ENCODE measurements at places on chromosomes 2 and 18.

DNA sequence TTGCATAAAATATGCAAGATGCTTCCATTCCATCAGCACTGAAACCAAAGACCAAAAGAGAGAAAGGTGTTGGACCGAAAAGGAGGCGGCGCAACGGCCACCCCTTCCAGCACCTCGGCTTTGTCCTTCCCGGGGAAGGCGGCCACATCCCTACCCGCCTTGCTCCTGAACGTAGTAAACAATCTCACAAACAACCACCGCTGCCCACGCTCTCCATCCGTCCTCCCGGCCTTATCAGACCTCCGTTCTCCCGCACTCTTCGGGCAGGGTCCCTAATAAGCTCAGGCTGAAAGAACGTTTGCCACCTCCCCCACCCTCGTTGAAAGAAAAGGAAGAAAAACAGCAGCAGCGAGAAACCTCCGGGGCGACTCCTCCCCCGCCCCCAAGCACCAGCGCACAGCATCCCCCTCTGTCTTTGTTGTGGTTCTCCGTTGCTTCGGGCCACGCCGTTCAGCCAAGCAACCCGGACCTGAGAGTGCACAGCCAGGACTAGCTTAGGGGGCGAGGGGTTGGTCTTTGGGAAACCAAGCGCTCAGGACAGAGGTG, 4.4 kb downstream of the EVX2 start:
- no peak for DNase-seq

DNA sequence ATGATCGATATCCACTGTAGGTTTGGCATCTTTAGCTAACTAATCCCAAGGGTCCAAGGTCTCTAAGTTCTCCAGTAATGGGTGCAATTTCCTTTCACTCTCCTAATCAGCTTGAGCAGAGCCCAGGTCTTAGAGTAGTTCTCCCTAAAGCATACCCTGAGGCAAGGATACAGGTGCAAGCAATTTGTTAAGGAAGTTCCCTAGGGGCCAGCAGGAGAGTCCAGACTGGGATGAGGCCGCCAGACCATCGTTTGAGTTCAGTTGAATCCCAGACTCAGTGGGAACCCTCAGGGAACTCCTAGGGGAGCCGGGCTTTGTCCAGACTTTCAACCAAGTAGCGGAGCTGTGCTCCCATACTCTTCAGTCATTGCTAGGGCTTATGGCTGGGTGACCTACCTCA, 835.4 kb upstream of the CDH2 start:
- no peak for DNase-seq

DNA sequence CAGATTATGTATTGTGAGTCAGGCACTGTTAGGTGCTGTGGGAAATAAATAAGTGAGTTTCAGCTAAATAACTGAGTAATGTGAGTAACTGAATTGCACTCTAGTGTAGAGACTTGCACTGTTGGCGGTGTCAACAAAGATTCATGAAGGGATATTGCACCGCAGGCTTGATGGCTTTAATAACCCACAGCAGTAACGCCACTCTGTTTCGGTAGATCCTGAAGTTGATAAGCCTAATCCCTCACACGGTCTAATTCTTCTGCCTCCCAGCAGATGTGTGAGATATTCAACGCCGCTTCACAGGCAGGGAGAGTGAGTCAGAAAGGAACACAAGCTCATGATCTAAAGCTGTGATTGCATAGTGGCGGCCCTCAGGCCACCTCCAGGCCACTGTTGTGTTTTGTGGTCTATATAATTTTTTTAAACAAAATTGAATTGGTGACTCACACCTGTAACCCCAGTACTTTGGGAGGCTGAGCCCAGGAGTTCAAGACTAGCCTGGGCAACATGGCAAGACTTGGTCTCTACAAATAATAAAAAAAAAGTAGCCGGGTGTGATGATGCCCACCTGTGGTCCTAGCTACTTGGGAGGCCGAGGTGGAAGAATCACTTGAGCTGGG, 94.3 kb downstream of the LIPG start:
- DNase-seq = peak; percentile 99

DNA sequence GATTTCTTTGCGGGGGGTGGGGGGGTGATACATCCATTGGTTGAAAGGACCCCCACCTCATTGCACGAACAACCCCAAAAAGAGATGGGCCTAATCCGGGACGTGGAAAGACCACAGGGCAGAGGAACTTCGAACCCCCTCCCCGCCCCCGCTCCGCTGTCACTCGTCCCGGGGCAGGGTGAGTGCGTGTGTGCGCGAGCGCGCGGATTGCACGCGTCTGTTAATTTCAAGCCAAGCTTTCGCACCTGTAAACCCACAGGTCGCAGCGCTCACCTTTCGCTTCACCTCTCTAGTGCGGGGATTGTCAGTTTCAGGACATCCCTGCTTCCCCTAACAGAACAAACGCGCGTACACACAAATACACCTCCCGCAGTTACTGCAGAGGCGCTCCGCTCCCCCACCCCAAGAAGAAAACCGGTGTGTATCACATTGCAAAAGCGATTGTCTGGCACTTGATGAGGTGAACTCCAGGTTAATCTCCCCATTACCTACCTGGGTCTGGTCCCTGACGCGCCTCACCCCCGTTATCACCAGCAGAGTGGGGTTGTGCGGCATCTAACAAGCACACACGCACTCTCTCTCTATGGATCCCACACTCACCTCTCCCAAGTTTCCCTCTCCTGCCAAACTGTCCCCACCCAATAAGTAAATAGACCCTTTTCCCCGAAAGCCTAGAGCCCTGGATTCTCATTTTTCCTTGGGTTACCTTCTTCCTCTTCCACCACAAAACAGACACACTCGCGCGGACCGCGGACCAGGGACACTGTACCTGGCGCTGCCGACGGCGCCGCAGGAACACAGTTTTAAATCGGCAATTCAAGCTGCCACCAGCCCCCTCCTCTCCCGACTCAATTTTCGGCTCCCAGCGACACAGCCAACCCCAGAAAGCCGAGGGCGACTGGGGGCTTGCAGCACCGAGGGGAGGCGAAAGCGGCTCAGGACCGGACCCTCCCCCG, 1.0 kb downstream of the CYP26B1 start:
- no peak for DNase-seq

DNA sequence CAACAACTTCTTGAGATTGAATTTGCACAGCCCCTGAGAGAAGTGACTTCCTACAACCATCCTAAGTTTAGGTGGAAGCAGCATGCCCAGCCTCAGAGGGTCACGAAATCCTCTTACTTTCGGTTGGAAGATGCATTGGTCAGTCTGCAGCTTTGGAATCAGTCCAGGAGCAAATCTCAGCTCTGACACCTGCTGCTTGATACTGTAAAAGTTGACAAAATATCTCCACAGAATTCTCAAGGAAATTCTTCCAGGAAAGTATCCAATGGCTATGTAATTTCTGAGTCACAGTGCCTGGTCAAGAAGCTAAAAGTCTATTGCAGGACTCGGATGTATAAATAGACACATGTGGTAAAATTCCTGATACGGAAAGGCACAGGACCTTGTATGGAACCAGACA, 414.5 kb upstream of the GYPC start:
- DNase-seq = no peak

DNA sequence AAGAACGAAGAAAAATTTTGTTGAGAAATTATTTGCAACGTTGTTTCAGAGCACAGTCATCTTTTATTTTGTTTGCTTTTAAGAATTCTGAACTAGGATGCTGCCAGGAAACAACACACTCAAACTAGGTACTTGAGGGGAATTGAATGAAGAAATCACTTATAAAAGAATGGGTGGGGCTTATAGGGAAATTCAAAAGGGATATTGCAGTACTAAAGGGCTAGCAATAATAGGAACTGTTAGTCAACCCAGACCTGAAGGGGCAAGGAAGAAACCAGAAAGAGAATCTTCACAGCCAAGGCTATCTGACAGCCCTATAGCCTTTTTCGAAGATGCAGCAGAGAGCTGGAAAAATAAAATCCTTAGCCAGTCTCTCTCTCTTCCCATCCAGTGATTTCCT, 179.3 kb downstream of the RPRM start:
- DNase-seq = no peak

GRCh38 chr2:107132070-107132469, 246.1 kb upstream of the ST6GAL2 start:
- DNase-seq = no peak

DNA sequence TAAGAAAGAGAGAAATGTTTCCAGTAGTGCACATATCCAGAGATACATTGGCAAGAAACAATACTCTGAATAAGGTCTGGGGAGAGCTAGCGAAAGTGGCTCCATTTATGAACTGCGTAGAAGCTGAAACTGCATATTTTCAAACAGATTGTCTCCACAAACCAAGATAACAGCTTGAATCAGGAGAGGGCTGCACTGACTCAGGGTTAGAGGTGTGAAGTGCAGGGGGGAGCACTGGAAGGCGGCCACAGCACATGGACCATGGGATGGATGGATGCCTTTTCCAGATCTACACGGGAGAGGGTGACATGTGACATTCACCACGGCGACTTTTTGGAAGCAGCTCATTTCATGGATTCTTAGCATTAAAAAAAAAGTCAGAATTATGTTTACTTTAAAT, 729.4 kb downstream of the RNF144A start:
- DNase-seq = no peak

GRCh38 chr18:74092922-74093321, 54.7 kb downstream of the FBXO15 start:
- DNase-seq = no peak

DNA sequence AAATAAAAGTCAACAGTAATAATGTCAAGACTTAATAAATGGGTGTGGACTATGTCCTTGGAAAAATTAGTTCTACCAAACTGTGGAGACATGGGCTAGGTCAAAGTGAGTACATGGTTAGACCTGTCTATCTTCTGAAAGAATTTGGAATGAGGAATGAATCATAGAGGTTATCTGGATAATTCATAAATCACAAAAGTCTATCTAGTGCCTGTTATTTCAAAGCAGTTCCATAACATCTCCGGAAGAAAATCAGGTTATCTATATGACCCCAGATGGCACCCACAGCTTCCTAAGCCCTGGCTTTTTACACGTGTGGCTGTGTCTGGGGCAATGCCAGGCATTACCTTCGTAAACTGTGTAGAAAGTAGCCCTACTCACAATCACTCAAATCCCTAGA, 272.0 kb downstream of the ETAA1 start:
- DNase-seq = no peak

DNA sequence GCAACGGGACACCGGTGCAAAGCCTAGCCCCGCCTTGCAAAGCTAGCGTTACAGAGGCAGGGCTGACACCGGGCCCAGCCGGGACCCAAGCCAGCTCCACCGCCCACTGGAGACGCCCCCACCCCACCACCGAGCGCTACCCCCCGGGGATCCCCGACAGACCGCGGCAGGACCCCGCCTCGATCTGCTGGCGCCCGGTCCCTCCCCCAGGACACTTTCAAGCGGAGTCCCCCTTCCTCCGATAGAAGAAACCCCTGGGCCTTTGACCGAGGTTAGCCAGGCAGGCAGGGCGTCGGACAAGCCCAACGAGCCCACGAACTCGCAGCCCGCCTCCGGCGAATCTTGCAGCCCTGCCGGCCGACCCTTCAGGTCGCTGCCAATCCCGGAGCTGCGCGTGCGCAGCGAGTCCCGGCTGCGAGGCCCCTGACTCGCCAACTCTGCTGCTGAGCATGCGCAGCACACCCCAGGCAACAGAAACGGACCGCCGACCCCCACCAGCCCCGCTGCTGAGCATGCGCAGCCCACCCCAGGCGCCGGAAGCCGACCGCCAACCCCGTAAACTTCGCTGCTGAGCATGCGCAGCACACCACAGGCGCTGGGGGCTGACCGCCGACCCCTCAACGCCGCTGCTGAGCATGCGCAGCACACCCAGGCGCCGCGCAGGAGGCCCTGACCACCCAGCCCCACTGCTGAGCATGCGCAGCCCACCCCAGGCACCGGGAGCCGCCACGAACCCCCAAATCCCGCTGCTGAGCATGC, 656 bp downstream of the ADI1 start:
- peak; percentile 95 for DNase-seq

DNA sequence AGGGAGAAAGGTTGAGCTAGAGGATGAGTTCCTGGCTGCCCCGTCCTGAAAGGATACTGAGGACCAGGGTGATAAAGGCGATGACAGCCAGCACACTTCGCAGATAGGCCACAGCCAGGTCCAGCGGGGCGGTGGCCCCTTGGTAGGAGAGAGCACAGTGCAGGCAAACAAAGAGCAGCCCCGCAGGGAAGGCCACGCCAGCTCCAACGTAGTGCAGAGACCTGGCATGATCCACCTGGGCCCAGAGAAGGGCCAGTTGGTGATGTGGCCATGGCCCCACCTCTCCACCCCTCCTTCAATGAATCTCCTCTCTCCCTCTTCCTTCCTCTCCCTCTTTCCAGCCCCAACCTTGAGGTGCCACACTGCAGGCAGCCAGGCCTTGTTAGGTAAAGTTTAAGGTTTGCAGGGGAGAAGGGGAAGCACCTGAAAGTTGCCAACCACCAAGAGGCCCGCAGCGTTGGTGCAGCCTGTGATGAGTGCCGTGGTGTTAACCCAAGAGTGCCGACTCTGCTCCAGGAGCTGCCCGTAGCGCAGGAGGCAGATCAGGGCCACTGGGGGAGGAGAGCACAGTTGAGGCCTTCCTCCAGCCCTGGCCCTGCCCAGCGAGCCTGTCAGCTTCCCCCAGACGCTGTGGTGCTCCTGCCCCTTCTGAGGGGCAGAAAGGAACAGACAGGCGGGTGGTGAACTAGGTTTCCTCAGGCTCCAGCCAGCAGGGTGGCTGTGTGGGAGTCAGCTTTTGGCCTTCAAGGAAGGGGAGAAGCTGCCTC, 2.8 kb downstream of the TMEM150A start:
- no peak for DNase-seq

DNA sequence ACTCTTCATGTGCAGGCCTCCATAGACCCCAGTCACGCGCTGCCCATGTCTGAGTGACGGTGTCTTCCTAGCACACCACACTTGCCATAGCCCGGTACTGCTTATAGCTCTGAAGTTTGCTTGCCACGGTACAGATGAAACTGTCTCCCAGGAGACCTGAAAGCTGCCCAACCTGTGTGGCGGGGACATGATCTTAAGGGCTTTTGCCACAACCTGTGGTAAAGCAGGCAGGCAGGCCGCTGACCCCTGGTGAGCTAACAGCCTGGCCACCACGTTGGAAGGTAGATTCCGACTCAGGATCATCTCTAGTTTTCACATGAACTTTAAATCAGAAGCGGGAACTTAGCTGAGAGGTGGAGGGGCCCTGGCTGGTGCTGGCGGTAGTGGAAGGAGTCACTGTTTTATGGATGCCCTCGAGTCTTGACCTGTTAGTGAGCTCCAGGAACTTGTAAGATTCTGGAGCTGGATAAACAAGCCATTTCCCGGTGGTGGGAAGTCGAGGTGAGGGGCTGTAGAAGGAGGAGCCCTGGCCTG, 153.3 kb downstream of the ZNF236 start:
- DNase-seq = no peak

- DNase-seq = no peak
Measured at GRCh38 chr2:237561221-237561620, 5.2 kb upstream of the PRLH start.

DNA sequence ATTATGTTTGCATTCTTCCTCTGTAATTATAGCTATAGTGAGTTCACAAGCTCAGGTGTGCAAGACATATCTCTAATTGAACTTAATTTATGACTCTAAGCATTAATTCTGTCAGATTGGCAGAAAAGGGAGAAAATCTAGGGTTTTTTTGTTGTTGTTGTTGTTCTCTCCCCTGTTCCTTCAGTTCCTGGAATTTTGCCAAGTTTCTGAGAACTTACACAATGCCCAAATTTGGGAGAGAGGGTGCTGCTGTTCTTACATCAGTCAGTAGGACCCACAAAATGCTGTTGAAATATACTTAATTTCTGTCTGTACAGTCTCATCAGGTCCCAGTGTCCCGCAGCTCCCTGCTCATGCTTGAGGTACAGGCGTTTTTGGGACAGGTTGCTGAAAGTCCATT, 221.8 kb upstream of the RBMS1 start:
- DNase-seq = no peak

GRCh38 chr2:44351676-44352075, 9.6 kb downstream of the PREPL start:
- no peak for DNase-seq

- no peak for DNase-seq
Measured at GRCh38 chr18:36179562-36180355, 7.5 kb upstream of the MOCOS start.

Data from mammary epithelial cell (primary cell).